ENCODE measurements at places on chromosomes 16 and 17.

DNA sequence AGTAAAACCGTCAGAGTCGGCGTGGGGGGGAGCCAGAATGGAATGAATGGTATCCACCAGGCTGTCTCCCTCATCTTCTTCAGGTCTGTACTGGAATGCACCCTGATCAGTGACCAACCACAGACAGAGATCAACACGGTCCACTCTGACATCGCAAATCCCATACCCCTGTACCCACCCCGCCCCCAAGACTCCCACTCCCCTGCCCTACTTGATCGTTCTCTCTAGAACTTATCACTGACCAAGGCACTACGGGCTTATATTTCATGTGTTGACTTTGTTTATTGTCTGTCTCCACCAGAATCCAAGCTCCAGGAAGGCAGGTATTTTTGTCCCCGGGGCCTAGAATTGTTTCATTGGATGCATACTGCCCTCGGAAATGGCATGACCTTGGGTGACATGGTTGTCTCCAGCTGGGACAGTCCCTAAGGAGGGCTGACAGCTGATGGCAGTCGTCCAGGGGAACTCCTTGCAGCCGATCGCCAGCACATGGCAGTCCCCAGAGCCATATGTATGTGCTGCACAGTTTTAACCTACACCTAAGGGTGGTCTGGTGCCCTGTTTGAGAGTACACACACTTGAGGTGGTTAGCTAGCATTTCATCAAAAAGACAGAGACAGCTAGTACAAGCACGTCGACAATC is 526 bp upstream of the MFSD6L start:
- DNase-seq, result no peak

GRCh38 chr16:1741553-1742165 is 29.7 kb downstream of the NME3 start:
- no peak for DNase-seq

GRCh38 chr16:22369221-22369811 is 5.1 kb downstream of the CDR2 start:
- no peak for DNase-seq

GRCh38 chr17:63703029-63703428 is 3.1 kb upstream of the LIMD2 start:
- DNase-seq, result no peak

DNA sequence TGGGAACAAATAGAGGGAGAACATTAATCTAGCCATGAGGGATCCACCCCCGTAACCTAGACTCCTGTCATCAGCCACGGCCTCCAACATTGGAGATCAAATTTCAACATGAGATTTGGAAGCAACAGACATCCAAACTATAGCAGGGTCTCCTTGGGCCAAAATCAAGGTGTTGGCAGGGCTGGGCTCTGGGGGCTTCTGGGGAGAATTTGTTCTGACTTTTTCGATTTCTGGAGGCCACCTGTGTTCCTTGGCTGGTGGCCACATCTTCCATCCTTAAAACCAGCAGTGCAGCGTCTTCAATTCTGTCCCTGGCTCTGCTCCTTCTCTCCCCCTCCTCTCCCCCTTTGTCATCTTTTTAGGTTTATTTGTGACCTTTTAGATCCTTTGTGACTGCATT is 546.2 kb downstream of the WWOX start:
- DNase-seq, result no peak
